ENCODE measurements at places on chromosomes 16 and 17.

DNA sequence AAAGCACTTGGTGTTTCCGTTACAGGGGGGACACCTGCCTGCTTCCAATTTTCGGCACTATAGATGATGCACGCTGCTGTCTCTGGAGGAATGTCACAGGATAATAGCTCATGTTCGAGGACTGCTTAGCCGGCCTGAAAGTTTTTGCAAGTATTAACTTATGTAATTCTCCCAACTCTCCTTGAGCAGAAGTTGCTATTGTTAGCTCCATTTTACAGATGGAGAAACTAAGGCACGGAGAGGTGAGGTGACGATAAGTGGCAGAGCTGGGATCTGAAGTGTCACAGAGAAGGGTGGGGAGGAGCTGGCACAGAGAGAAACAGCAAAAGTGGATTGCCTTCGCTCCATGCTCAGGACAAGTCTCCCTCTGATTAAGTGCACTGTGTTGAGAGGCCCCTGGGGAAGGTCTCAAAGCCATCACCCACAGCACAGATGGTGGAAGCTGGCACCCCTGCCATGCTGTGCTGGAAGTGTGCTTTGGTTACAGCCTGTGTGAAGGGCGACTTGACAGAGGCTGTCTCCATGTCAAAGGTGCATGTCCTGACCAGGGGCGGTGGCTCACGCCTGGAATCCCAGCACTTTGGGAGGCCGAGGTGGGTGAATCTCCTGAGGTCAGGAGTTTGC is 40.8 kb upstream of the MEAK7 start:
- no peak for DNase-seq

GRCh38 chr17:80348551-80349150 is 66.3 kb upstream of the ENDOV start:
- DNase-seq, result no peak

DNA sequence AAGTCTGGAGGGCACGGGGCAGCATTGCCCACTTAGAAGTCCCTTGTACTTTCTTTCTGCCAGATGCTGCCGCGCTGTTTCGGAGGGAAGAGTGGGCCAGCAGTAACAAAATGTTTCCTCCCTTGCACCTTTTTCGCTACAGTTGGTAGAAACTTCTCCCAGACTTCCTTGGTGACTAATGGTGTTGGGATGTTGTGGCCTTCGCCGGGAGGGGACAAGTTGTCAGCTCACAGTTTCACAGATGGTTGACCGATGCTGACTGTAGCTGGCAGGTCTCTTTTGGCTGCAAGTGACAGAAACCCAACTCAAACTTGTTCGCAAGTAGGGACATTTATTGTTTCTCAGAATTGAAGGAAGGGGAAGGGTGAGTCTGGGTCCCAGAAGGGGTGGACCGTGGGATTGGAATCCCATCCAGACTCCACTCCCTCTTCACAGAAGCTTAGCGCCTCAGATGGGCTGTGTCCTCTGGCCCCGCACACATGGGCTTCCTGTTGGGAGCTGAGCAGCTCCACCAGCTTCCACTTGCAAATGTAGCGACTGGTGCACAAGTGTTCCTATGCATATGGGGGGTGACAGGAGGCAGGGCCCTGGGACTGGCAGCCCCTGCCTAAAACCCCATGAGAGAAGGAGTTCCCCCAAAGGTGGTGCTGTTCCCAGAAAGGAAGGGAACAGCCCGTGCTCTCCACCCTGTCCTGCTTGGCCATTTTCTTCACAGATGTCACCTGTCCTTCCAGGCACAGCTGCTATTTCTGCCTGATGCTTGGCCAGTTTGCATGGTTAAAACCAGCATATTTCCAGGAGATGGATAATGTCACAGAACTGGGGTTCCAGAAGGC is 30.9 kb upstream of the RPRML start:
- no peak for DNase-seq

GRCh38 chr17:8153031-8153451 is 837 bp upstream of the PER1 start:
- no peak for DNase-seq

GRCh38 chr17:14776791-14777190 is 475.9 kb downstream of the HS3ST3B1 start:
- DNase-seq, result peak; percentile 99

GRCh38 chr17:81380666-81381518 is 14.4 kb upstream of the BAHCC1 start:
- no peak for DNase-seq

- DNase-seq, result peak; percentile 80
Observed at GRCh38 chr17:78986649-78987328, 7.1 kb upstream of the LGALS3BP start.

DNA sequence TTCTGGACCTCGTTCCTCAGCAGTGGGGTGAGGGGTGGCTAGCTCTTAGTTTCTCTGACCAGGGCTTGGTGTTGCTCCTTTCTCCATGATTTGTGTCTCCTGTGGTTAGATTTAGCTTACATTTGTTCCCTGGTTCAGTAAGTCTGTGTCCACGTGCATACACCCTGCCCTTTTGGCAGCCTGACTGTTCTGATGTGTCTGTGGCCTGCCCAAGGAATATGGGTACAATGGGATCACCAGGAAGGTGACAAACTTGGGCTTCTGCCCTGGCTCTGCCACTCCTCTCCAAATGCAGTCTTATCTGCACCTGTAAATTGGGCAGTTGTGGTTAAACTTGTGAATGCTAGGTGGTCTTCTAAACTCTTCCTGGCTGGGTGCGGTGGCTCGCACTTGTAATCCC is 17.5 kb downstream of the ALKBH5 start:
- DNase-seq, result no peak

GRCh38 chr16:66605979-66606751 is 1.7 kb downstream of the CMTM3 start:
- no peak for DNase-seq

DNA sequence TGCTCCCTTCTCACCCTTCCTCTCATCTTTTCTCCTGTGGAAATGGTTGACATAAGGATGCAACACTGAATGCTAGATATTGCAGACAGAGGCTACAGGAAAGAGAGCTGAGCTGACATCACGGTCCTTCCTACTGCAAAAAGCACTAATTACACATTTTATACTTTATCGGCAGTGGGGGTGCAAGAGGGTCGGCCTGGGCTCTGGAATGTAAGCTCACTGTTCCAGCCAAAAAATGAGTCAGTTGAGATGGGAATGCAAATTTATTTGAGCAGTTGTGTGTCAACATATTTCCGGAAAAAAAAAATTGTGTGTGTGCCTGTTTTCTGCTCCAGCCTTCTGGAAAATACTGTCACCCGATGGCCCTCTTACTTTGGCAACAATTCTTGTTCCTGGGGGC is 14.1 kb upstream of the MRTFB start:
- DNase-seq, result no peak

Data from foreskin keratinocyte (primary cell).